ENCODE measurements at places on chromosomes 16 and 17.
A peak's percentile ranks its signal among the peaks of the same experiment; 100 is the strongest.

- DNase-seq, result no peak
These were observed 20.7 kb upstream of the GLG1 start for GRCh38 chr16:74627506-74628220.

- DNase-seq, result no peak
These were observed 17.5 kb upstream of the CBX8 start for GRCh38 chr17:79814127-79814973.

DNA sequence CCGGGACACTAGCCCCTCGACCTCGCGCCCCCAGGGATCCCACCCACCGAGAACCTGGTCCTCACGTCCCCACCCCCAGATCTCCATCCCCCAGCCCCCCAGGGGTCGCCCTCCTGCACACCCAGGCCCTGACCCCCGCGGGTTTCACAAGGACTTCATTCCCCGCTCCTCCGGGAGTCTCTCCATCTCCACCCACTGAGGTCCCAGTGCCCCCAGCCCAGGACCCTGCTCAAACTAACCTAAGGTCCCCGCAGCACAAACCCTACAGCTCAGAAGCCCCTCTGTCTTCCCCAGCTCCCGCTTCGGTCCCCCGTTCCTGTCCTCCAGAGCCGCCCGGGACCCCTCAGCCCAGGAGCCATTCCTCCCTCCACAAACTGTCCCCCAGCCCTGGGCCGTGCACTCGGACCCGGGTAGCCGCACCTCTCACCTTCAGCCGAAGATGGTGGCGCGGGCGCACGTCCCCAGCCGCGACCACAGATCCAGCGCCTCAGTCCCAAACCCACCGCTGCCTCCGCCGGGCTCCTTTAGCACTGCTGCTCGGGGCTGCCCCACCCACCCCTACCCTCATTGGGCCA, at the start of gene MYH10:
TSS of gene MYH10 (minus strand) at position 499 of the 575 bp plus-strand sequence. CDS start 7,479 bp downstream, outside the sequence.
- no peak for DNase-seq

DNA sequence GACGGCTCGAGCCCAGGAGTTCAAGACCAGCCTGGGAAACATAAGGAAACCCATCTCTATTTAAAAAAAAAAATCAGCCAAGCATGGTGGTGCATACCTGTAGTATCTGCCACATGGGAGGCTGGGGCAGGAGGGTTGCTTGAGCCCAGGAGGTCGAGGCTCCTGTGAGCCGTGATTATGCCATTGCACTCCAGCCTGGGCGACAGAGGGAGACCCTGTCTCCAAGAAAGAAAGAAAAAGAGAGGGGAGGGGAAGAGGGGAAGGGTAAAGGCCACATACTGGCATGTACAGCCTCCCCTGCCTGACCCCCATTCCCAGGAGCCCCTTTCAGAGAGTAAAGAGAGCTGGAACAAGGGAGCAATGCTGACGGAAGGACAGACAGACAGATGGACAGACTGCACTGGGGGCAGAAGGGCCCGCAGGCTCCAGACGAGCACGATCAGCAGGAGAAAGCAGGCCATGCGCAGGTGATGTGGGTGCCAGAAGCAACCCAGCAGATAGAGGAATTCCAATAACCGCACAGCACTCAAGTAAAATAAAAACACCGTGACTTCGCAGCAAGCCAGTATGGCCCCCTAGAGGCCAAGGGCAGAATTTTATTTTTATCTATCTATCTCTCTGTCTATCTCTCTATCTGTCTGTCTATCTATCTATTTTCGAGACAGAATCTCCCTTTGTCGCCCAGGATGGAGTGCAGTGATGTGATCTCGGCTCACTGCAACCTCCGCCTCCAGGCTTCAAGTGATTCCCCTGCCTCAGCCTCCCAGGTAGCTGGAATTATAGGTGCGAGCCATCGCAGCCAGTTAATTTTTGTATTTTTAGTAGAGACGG, 27.1 kb upstream of the SNN start:
- peak; percentile 61 for DNase-seq

GRCh38 chr16:60712144-60712543, 1324.1 kb downstream of the CDH8 start:
- DNase-seq, result no peak

DNA sequence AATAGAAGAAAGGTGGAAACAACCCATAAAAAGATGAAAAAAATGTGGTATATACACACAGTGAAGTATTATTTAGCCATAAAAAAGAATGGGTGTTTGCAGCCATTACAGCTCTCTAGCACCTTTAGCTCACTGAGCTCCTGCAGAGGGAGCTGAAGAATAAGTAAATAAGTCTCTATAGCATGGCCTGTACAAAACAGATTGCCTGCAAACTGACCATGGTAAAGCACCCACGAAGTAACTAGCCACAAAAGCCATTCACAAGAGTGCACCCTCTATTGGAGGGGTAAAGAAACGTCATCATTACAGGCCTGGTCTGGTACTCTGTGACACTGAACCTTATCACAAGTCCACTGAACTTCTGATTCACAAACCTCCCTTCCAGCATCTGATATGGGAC, 76.3 kb downstream of the USP32 start:
- DNase-seq, result no peak

GRCh38 chr16:55500530-55501011, 8.3 kb upstream of the LPCAT2 start:
- no peak for DNase-seq

DNA sequence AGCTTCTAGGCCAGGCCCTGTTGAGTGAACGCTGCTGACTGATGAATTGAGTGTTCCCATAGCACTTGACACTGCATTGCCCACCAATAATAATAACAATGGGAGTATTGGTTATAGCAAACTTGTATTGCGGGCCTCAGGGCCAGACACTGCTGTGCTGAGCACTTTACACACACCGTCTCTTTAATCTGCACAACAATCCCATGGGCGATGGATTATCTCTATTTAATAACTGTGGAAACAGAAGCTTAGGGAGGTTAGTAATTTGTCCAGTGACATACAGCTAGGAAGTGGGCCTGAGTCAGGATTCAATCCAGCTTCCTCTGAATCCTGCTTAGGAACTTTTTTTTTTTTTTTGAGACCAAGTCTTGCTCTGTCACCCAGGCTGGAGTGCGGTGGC, 11.2 kb downstream of the ARHGAP23 start:
- DNase-seq, result no peak

Measured in AG04450 (cell line).